ENCODE measurements at places on chromosomes 4 and X.

- no peak for DNase-seq
These were observed 541.4 kb upstream of the BOD1L1 start for GRCh38 chr4:14168919-14169318.

- no peak for DNase-seq
These were observed 147.0 kb upstream of the HPGD start for GRCh38 chr4:174669270-174669669.

- DNase-seq: no peak
These were observed 315.7 kb downstream of the FBXW7 start for GRCh38 chr4:152220201-152220666.

- DNase-seq: no peak
These were observed 13.7 kb downstream of the PITX2 start for GRCh38 chr4:110609044-110609750.

DNA sequence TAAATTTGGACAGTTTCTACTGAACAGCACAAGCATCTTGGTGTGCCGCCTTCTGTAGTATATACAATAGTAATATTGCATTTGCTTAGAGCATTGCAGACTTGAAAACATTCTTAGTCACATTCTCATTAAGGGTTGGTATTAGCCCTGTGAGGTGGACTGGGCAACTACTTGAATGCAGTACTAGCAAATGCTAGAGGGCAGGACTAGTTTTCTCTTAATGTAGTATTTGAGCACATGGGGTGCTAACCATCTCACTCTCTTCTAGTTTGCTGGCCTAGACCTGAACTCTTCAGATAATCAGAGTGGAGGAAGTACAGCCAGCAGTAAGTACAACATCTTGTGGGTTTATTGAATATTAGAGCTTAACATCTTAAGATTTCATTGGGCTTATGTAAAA is 3.2 kb downstream of the DDX3X start:
- DNase-seq: no peak

DNA sequence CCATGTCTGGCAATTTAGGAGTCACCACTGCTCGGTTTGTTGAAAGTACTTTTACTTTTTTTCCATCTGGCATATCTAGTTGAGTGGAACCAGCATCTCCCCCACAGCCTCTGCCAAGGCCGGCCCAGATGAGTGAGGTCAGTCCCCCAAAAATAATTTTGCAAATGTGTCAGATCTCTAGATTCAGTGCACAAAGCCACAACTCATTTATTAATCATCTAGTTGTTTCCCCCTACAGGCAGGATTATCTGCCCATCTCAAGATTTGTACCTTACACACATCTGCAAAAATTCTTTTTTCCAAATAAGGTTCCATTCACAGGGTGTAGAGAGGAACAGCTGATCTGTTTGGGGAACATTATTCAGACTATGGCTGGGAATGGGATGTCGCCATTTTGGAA is 174.0 kb upstream of the MXRA5 start:
- DNase-seq: no peak

DNA sequence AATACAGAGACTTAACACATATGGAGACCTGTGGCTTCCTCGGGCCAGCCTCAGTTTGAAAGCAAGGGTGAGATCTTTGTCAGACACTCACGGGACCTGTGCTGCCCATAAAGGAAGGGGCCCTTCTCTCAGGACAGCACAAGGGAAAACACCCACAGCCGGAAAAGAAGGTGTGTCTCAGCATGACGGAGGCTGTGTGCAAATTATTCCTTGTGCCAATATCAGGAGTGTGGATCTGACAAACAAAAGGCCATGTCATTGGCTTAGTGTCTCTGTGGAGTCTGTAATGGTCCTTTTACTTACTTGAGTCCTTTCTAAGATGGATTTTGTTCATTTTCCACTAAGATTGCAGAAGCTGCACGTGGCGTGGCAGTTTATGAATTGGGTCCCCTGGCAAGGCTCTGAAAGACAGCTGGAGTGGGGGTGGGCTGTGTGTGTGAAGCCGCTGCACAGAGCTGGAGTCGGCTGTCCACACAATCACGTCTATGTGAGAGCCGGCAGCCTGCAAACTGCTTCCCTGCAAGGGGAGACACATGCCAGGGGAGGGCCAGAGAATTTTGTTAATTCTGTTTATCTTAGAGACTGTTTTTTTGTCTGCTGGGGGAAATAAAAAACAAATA is 1.9 kb downstream of the ENPP6 start:
- DNase-seq: no peak

- no peak for DNase-seq
These were observed 722.6 kb downstream of the ADGRL3 start for GRCh38 chr4:61922766-61923165.

DNA sequence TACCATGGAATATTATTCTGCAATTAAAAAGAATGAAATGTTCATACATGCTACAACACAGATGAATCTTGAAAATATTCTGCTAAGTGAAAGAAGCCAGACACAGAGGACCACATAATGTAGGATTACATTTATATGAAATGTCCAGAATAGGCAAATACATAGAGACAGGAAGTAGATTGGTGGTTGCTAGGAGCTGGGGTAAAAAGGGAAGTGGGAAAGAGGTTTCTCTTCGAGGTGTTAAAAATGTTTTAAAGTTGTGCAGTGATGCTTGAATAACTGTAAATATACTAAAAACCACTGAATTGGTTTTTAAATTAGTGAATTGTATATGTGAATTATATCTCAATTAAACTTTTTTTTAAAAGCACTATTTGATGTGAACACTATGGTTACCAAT is 3.6 kb upstream of the NXT2 start:
- DNase-seq: no peak

DNA sequence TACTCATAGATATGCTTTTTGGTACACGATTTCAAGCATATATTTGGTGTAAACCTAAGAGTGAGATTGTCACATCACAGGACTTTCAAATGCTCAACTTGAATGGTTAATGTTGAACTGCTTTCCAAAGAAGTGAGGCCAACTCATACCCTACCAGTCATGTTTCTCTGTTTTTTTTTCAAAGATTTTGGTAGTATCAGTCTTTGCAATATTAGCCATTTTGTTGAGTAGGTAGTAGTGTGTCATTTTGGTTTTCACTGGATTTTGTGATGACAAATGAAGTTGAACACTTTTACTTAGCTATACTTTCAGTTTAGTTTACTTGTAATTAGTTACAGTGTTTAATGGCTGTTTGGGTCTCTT is 12.5 kb upstream of the HS3ST1 start:
- no peak for DNase-seq

Measured in germinal center (tissue), 1 donor.